ENCODE measurements at places on chromosomes 13 and 19.

DNA sequence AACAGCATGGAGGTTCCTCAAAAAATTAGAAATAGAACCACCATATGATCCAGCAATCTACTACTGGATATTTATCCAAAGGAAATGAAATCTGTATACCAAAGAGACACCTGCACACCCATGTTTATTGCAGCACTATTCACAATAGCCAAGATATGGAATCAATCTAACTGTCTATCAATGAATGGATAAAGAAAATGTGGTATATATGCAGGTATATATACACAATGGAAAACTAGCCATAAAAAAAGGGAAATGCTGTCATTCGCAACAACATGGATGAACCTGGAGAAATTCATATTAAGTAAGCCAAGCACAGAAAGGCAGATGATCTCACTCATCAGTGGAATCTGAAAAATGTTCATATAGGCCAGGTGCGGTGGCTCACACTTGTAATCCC, 2.5 kb downstream of the ZNF780B start:
- no peak for DNase-seq

- no peak for DNase-seq
These were observed 1.3 kb upstream of the C3 start for GRCh38 chr19:6721773-6722172.

DNA sequence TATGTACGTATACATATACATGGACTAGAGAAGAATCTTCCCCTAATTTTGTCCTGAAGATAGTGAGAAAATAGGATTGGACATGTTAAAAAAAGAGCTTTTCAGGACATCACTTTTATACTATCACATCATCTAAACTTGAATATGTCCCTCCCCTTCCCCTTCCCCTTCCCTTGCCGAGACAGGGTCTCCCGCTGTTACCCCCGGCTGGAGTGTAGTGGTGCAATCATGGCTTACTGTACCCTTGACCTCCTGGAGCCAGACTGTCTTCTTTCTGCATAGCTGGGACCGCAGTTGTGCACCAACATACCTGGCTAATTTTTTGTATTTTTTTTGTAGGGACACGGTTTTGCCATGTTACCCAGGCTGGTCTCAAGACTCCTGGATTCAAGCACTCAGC, 6.6 kb downstream of the HNRNPM start:
- no peak for DNase-seq

- no peak for DNase-seq
These were observed 24.2 kb downstream of the SERP2 start for GRCh38 chr13:44397766-44398223.

- no peak for DNase-seq
These were observed 553 bp downstream of the NAPA start for GRCh38 chr19:47514151-47514868.

DNA sequence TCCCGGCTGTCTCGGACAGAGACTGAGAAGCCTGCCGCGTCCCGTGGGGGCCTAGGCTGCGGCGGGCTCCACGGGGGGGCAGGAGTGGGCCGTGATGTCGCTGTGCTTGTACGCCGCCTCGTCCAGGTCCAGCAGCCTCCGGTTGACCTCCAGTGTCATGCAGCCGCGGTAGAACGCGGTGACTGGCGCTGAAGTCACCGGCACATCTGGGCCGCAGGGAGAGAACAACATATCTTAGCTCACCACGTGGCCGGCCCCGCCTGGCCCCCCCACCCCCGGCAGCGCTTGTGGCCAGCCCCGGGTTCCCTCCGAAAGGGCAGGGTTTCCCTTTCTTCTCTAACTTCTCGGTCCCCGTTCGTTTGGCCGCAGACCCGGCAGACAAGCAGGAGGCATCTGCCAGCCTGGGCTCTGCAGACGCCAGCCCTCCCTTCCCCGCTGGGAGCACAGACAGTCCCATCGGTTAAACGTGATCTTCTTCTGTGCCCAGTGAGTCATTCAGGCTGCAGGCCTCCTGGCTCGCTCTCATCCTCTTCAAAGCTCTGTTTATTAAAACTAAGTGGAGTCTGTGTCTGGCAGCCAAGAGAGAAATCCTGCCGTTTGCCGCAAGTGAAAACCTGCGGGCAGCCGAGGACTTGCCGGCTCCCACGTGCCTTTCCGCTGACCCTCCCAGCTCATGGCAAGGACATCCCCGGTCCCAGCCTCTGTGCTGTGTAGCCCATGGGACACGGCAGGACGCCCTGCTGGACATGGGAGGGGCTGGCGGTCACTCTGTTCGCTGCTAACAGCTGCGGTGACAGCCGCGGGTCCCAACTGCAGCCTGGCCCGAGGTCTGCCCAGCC, 42.8 kb downstream of the GAS6 start:
- DNase-seq = peak; percentile 86

GRCh38 chr19:46497773-46498172, 2.1 kb upstream of the PNMA8B start:
- no peak for DNase-seq

- no peak for DNase-seq
These were observed 1.3 kb upstream of the GALP start for GRCh38 chr19:56174550-56174949.

DNA sequence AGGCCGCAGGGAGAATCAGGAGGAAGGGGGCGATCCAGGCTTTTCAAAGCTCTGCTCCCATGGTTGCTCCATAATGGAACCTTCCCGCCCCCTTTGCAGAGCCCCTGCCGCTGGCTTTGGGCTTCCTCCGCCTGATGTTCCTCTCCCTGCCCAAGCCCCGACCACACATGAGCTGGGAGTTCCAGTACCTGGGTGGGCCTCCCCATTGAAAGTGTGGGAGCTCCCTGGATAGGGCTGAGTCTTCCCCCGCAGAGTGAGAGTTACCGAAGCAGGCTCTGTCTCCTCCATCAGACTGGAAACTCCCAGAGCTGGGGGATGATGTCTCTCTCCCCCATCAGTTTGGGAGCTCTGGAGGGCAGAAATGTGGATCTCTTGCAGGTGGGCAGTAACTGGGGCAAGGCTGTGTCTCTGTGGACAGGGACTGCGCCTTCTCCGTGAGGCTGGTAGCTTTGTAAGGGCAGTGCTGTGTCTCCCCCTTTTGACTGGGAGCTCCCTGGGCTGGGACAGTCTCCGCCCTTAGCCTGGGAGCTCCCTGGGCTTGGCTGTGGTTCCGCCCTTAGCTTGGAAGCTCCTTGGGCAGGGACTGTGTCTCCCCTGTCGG, 722 bp downstream of the DCAF15 start:
- DNase-seq = no peak

DNA sequence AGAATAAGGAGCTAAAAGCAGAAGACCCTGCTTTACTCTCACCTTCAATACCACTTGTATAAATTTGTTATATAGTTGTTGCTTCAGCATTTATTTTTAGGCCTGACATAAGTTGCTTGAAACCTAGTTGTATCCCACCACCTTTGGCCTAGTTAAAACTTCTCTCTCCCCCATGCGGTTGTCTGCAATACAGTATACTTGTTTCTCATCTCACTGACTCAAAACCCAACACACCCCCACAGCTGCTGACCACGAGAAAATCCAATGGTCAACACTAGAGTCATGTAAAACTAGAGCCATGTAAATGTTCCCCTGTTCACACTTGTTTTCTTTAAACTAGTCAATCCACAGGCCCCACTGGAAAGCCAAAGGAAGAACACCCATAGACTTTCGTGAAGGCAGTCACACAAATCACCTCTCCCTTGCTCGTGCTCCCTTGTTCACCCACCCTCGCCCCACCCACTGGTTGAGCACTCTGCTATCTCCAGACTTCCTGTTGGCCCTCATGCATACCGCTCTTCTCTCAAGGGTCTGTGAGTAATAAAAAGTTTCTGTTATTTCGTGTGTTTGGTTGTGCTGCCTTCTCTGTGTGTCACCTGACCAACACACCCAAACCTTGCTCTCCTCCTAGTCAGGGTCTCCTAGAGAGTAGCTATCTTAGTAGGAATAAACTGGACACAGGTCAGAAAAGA, 12.9 kb upstream of the CCDC169 start:
- no peak for DNase-seq

- no peak for DNase-seq
These were observed 19.8 kb upstream of the TCF3 start for GRCh38 chr19:1672038-1672768.

- DNase-seq = no peak
These were observed 14.6 kb upstream of the IPO5 start for GRCh38 chr13:97938706-97939475.

DNA sequence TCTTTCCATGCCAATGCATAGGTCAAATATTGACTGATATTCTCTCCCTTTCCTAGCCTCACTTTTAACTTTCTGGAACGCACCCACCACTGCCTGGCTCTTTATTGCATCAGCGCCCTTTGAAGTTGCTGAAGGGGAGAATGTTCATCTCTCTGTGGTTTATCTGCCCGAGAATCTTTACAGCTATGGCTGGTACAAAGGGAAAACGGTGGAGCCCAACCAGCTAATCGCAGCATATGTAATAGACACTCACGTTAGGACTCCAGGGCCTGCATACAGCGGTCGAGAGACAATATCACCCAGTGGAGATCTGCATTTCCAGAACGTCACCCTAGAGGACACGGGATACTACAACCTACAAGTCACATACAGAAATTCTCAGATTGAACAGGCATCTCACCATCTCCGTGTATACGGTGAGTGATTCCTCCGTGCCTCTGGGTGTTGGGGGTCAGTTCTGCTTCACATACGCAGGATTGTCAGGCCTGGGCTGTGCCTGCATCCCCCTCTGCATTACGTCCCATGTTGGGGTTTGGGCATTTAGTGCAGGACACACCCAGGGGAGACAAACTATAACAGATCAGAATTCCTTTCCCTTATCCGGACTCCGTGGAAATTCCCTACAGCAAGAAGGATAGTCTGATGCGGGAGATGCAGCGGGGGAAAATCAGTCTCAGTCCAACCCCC, 1.3 kb downstream of the CEACAM21 start:
- DNase-seq = no peak

DNA sequence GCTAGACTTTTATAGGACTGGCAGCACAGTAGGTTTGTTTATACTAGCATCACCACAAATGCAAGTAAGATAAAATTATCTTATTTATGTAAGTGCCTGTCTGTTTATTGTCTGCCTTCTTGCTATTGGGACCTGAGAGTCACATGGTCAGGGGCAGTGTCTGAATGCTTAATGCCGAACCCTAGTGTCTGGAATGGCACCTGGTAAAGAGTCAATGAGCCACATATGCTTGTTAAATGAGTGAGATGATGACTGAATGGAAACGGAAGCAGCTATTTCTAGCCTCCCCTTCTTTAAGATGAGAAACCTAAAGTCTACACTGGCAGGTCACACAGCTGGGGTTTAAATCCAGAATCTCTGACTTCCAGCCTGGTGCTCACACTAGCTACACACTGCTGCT, 92.2 kb downstream of the STOML3 start:
- no peak for DNase-seq

- no peak for DNase-seq
These were observed 1.2 kb downstream of the TBC1D4 start for GRCh38 chr13:75480671-75481175.

GRCh38 chr13:44049081-44049945, 169.6 kb downstream of the LACC1 start:
- DNase-seq = no peak

GRCh38 chr13:78881054-78881453, 222.1 kb upstream of the OBI1 start:
- no peak for DNase-seq

DNA sequence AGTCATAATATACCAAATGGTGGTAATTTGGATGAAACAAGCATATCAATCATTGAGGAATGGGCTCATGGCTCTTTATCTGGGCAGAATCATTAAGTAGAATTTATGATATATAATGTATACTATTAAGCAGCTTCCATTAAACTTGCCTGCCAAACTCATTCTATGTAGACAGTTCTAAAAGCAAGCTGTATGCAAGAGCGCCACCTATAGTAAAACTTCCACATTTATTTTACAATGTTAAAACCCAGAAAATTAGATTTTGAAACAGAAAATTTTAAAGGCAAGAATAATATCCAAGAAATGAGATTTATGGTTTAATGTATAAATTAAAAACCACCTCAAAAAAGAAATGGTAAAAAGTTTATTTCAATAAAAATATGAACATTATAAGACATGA, 161.5 kb downstream of the MZT1 start:
- peak; percentile 45 for DNase-seq

DNA sequence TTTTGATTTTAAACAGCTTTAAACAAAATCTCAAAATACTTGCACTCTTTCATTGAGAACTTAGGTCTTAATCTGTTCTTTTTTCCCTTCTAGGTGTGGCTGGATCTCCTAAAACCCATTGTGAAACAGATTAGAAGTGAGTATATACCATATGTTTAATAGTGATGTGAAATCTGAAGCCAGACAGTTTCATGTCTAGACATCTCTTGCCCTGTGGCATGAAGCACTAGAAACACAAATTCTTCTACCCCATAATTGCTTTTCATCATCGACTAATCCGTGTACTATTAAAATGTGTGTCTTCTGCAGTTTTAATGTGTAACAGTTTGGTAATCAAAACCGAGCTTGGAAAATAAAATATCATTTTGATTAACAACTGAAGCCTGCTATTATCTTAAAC, 188.2 kb upstream of the RNF113B start:
- no peak for DNase-seq

DNA sequence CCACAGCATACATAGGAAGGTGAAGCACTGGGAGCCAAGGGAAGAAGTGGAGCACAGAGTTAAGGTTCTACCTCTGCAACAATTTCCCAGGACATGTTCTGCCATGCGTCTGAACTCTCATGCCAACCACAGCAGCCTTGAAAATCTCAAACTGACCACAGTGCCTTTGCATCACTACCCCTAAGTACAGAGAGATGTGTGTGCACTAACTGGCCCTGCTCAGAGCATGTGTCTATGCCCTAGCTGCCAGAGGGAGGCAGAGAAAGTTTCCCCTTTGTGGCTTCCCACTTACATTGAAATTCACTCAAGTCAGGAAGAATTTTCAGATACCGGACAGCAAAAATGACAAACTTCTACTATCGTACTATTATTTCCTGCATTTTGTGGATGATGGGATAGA, 26.8 kb upstream of the WDFY2 start:
- no peak for DNase-seq

DNA sequence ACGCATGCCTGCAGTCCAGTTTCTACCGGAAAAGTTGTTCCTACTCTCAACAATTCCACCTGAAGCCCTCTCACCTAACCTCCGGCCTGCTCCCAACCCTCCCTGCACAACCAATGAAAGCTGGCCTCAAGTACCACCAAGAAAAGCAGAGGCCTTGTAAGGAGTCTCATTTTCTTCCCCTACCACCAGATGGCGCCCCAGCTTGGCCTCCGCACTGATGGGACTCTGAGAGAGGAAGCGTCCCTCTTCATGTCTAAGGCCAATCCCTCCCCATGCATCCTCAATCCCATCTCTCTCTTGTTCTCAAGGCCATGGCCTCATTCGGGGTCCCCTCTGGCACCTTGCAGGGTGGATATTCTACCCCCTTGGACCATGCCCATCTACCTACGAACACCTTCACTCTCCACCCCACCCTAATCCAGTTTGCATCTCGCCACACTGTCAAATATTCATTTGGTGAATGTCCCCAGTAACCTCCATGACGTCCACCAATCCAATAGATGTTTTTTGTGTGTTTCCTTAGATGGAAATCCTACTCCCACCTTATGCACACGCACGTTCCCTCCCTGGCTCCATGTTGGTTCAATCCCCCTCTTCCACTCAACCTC, 412.8 kb downstream of the ZNF536 start:
- DNase-seq = peak; percentile 54

All from pons (tissue), 1 donor.